ENCODE measurements at places on chromosomes 5 and 9.

DNA sequence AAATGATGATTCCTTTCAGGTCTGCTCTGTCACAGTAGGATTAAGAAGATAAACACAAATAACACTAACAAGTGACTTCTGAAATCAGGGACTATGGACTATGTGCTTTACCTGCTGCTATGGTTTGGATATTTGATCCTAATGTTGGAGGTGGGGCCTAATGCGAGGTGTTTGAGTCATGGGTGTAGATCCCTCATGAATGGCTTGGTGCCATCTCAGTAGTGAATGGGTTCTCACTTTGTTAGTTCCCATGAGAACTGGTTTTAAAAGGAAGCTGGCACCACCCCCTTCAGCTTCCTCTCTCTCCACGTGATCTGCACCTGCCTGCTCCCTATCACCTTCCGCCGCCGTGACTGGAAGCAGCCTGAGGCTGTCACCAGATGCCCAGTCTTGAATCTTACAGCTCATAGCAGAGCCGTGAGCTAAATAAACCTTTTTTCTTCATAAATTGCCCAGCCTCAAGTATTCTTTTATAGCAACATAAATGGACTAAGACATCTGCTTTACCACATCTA, 3.3 kb downstream of the PPIC start:
- H3K4me1 ChIP-seq = peaks cover 7% of the 10 kb centered on the region
- H3K36me3 ChIP-seq = peaks cover 13% of the 10 kb centered on the region
- DNase-seq = no peak
- H3K27me3 ChIP-seq = no peaks in the 10 kb centered on the region

DNA sequence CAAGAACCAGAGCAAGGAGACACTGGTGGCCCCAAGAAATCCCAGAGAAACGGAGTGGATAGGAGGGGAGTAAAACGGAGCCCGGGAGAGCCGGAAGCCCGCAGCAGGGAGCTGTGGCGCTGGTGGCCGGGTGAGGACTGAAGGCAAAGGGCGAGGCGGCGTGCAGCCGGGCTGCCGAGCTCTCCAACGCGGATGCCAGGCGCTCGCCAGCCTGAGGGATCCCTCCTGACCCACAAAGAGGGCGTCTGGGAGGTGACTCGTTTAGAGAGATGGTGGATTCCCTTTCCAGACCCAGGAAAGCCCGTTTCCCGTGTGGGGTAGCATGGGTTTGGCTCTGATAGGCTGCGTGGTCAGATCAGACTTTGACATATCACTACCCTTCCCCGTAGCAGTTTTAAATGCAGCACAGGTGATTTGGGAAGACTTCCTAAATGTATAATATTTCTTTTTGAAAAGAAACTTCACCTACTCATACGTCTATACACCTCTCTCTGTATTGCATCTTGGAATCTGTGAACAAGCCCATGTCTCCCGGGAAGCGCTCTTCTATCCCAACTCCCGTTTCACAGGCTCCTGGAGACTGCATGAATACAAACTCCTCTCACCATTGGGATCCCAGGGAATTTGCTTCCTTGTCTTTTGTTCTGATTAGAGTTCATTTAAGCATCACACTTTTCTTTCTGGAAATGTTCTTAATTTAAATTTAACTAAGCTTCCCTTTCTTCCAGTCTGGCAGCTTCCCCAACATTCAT, 158.1 kb downstream of the C9orf152 start:
- DNase-seq = peak; percentile 50
- H3K27me3 ChIP-seq = no peaks in the 10 kb centered on the region
- peak overlapping the region; percentile 92 for H3K4me3 ChIP-seq
- H3K4me1 ChIP-seq = peaks cover 12% of the 10 kb centered on the region

DNA sequence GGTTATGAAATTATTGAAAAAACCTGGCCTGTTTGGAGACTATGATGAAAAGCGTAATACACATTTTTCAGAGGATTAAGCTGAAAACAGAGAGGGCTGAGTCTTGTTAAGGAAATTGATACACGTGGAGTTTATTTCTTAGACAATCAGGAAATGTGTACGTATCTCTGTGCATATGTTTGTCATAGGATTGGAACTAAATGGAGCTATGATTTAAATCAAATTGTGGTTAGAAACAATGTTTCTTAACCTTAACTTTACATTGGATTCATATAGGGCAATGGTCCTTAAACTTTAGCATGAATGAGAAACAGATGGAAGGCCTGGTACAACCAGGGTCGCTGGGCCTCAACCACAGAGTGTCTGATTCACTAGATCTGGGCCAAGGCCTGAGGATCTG, 451.6 kb downstream of the CDH18 start:
- H3K36me3 ChIP-seq = no peaks in the 10 kb centered on the region
- no peak overlapping the region for H3K27ac ChIP-seq
- no peak for DNase-seq
- H3K27me3 ChIP-seq = no peaks in the 10 kb centered on the region

GRCh38 chr5:116032094-116032517, at the start of gene ARL14EPL:
ARL14EPL (plus strand) TSS chr5:116032472; CDS start chr5:116051466, 18,994 bp downstream.
- H3K27me3 ChIP-seq = no peaks in the 10 kb centered on the region
- no peaks in the 10 kb centered on the region for H3K36me3 ChIP-seq
- DNase-seq = peak; percentile 79
- H3K4me3 ChIP-seq = no peak within 1 kb of the TSS

- H3K27me3 ChIP-seq = no peaks in the 10 kb centered on the region
- no peak for DNase-seq
- peaks cover 20% of the 10 kb centered on the region for H3K4me1 ChIP-seq
- H3K36me3 ChIP-seq = no peaks in the 10 kb centered on the region
Observed at GRCh38 chr9:134502266-134502791, 139.3 kb upstream of the COL5A1 start.

DNA sequence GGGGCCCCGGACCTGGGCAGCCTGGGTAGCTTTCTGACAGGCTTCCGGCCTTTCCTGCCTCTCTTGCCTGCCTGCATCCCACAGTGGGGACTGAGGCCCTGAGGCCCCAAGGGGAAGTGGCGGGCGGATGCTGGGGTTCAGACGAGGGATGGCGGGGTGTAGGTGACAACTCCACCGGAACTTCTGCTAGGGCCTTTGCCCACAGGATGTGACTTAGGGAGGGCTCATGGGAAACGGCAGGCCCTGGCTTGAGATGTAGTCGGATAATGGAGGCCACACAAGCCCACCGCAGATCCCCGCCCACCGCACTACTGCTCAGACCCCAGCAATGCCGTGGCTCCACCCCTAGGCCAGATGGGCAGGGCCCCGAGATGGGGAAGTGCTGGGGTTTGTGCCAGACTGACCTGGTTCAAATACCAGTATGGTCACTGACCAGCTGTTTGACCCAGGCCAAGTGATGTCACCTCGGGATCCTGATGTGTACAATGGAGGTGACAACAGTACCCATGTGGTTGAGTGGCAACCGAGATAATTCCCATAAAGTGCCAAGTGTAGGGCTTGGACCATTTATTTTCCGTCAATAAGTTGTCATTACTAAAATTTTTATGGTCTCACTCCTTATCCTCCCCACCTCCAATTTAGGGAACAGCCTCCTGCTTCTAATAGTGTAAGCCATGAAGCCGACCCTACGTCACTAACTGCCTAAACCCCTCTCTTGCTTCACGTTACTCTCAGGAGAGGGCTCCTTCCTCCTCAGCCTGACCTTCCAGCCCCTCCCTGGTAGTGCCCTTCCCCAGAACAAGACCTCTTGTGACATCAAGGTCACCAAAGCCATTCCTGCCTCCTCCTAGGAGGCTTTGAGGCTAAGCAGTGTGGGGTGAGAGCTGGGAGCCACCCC, 2.5 kb upstream of the CDK9 start:
- H3K27ac ChIP-seq = no peak overlapping the region
- H3K27me3 ChIP-seq = no peaks in the 10 kb centered on the region
- no peak for DNase-seq

DNA sequence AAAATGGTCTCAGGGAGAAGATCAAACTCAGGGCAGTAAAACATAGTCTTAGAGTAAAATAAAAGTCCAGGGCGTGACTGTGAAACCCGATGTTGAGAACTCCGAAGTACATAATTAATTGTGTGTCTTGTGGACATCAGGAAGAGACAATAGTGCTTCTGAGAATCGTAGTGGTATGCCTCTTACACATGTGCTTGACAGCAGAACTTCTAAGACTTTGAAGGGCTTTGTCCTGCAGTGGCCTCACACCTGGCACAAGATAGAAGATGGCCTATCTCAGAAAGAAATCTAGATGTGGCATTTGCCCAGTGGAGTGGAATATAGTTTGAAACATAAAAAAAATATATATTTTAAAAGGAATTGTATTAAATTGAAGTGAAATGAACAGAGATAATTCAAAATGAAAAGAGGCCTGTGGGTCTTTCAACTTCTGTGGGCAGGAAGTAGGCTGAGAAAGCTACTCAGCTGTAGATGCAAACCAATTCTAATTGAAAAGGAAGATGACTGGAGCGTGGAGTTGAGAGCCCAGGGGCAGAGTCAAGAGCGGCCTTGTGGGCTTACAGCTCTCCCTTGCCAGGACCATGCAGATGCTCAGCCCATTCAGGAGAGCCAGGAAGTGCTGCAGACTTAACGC, 468.4 kb downstream of the KDM4C start:
- H3K27me3 ChIP-seq = peaks cover 11% of the 10 kb centered on the region
- no peak overlapping the region for H3K27ac ChIP-seq
- no peak overlapping the region for H3K4me3 ChIP-seq
- DNase-seq = no peak
- peaks cover 2% of the 10 kb centered on the region for H3K4me1 ChIP-seq

GRCh38 chr9:95004411-95005277, 278.1 kb downstream of the AOPEP start:
- peak overlapping the region; percentile 94 for H3K4me3 ChIP-seq
- H3K4me1 ChIP-seq = no peaks in the 10 kb centered on the region
- DNase-seq = peak; percentile 26
- no peaks in the 10 kb centered on the region for H3K27me3 ChIP-seq

DNA sequence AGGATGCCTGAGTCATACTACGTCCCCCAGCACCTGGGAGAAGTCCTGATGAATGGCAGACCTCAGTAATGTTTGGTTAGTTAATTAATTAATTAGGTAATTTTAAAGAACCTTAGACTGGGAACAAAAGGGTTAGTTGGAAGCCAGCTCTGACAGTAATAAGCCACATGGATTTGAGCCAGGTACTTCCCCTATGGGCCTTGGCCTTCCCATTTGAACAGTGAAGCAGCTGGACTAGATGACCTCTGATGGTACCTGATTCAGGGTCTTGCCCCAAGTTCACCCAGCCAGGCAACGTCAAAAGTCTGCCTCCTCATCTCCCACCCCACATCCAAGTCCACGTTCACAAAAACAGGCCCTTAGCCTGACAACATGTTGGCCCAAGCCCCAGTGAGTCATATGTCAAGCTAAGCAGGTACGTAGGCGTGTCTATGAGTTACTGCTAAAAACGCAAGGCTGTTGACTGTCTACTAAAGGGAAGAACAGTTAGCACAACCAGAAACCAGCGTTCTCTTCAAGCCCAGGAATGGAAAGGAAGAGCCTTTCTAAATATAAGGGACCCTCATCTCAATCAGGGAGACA, 303.2 kb downstream of the ACTL7B start:
- no peak overlapping the region for H3K4me3 ChIP-seq
- DNase-seq = no peak
- H3K27me3 ChIP-seq = no peaks in the 10 kb centered on the region

- DNase-seq = no peak
- no peak overlapping the region for H3K27ac ChIP-seq
- no peak overlapping the region for H3K4me3 ChIP-seq
- H3K36me3 ChIP-seq = no peaks in the 10 kb centered on the region
- H3K4me1 ChIP-seq = no peaks in the 10 kb centered on the region
Observed at GRCh38 chr9:82572146-82572545, 490.8 kb downstream of the RASEF start.

- no peaks in the 10 kb centered on the region for H3K27me3 ChIP-seq
- DNase-seq = peak; percentile 10
- H3K27ac ChIP-seq = no peak overlapping the region
- no peaks in the 10 kb centered on the region for H3K36me3 ChIP-seq
Observed at GRCh38 chr5:108858959-108859358, 111.3 kb downstream of the FER start.

DNA sequence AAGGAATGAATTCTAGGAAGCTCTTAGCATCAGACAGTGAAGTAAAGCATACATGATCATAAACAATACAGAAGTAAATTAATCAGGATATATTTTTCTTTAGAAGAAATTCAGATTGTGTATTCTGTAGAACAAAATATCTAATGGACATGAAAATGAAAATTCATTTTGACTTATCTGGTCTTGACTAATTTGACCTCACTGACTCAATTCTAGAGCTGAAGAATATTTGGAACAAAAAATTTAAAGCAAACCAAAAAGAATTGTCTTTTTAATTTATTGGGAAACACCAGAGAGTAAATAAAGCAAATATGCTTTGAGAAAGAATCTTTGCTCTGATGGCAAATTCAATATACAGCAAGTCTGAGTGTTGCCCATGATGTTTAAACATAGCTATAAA, 2.8 kb upstream of the PPP2CA start:
- no peak overlapping the region for H3K27ac ChIP-seq
- no peak for DNase-seq
- H3K4me1 ChIP-seq = peaks cover 7% of the 10 kb centered on the region
- H3K27me3 ChIP-seq = no peaks in the 10 kb centered on the region
- no peaks in the 10 kb centered on the region for H3K36me3 ChIP-seq

DNA sequence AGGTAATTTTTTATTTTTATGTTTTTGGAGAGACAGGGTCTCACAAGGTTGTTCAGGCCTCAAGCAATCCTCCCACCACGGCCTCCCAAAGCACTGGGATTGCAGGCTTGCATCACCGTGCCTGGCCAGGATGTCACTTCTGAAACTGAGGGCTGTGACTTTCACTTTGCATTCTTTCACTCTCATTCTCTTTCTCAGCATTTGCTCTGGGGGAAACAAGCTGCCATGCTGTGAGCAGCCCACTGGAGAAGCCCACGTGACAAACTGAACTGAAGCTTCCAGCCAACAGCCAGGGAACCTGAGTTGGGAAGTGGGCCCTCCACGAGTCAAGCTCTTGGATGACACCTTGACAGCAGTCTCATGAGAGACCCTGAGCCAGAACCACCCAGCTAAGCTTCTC, 109.4 kb downstream of the C5orf15 start:
- no peak overlapping the region for H3K27ac ChIP-seq
- no peak overlapping the region for H3K4me3 ChIP-seq
- peaks cover 59% of the 10 kb centered on the region for H3K27me3 ChIP-seq
- no peak for DNase-seq
- H3K4me1 ChIP-seq = no peaks in the 10 kb centered on the region

DNA sequence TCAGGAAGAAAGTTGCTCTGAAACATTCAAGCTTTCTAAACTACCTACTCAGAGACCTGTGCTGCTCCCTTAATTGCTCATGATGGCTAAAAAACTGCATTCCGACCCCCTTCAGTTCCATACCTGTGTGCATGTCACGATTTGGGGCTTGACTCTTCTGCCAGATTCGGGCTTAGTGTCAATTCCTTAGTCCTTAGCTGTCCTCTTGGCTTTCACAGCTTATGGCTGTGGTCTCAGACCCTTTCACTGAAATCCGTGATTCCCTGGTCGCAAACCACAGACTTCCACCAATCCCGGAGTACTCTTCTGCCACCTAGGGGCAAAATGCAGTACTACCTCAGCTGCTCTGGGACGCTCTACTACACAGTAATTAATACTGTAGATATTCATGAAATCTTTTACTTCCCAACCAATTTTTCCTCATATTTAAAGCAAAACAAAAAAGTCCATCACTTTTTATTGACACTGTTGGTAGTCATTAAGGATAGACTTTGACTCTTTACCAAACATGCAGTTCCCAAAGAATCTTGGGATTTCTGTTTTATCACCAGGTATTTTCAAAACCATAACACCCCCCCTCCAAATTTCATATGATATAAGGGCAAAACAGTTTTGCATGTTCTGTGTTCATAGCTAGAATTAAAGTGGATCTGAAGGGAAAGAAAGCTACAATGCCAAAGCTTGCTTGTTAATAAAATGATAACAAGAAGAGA, 617.4 kb downstream of the SLCO4C1 start:
- peak; percentile 65 for DNase-seq
- no peaks in the 10 kb centered on the region for H3K36me3 ChIP-seq
- no peak overlapping the region for H3K27ac ChIP-seq
- peaks cover 2% of the 10 kb centered on the region for H3K4me1 ChIP-seq
- no peaks in the 10 kb centered on the region for H3K27me3 ChIP-seq
